ENCODE measurements at places on chromosomes 13 and 19.

DNA sequence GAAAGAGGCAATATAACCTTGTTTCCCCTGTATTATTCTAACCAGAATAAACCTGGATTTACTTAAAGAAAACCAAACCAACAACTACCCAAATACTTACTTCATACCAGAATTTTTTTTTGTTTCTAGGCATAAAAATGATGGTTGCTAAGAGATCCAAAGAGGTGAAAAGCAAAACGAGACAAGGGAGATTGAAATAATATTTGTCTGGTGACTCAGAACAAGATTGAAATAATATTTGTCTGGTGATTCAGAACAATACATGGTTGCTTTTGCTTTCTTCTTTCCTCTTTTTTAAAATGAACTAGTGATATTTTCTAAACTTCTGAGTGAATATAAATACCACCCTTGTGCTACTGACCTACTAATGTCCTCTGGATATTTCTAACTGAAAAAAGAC is 592.9 kb downstream of the KCTD12 start:
- no peak for DNase-seq

- no peak for DNase-seq
These were observed 5.5 kb downstream of the HRC start for GRCh38 chr19:49149652-49150105.

DNA sequence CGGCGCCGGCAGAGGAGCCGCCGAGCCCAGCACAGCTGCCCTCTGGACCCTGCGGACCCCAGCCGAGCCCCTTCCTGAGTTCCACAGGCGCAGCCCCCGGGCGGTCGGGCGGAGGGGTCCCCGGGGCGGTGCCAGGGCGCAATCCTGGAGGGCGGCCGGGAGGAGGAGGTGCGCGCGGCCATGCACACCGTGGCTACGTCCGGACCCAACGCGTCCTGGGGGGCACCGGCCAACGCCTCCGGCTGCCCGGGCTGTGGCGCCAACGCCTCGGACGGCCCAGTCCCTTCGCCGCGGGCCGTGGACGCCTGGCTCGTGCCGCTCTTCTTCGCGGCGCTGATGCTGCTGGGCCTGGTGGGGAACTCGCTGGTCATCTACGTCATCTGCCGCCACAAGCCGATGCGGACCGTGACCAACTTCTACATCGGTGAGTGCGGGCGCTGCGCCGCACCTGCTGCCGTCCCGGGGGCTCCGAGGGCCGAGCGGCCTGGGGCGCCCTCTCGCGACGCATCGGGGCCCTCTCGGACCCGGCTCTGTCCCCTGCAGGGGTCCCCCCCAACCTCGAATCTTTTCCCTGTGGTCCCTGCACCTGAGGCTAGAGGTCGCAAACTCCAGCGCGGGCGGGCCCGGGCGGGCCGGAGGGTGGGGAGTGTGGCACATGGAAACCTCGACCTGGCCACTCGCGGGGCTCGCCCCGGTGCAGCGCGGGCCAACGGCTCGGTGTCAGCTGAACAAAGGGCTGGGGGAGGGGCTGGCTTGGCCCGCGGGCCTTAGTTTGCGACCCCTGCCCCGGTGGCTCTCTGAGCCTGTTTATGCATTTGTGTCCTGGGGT is at the start of gene KISS1R:
Gene KISS1R (plus strand): TSS at position 11 of the 829 bp plus-strand sequence. CDS start 170 bp downstream, at position 181.
- DNase-seq, result peak; percentile 50

DNA sequence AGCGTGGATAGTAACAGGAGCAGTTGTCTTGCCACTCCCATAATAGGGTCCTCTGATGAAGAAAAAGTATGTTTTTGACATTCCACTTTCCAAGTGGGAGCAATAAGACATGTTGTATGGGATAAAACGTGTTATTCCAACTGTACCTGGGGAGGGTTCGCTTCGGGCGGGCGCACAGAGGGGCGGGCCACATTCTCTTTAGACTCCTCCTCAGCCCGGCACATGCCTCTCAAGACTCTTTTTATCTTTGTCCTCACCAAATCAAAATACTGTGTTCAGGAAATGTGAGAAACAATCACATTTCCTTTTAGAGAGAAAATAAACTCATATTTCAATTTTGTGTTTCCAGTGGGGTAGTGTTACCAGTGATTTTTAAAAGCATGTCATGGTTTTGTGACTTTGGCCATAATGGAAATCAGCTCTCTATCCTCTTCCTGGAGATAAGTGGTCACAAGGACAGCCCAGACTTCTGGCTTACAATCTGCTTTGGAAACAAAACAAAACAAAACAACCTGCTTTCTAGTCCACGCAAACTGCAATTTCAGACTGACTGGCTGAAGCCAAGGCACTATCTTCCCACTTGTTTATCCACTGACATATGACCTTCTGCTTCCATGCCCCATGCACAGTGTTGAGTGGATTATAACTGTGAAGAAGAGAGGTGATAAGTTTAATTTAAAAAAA is 276.1 kb downstream of the NALCN start:
- no peak for DNase-seq

GRCh38 chr19:28846094-28846812 is 366.7 kb downstream of the UQCRFS1 start:
- no peak for DNase-seq

- DNase-seq, result peak; percentile 77
These were observed 47.8 kb upstream of the C1QTNF9 start for GRCh38 chr13:24261566-24261965.

- no peak for DNase-seq
These were observed 861.9 kb downstream of the GPC5 start for GRCh38 chr13:92260363-92260762.

GRCh38 chr13:96743296-96744089 is 250.8 kb downstream of the OXGR1 start:
- DNase-seq, result no peak

DNA sequence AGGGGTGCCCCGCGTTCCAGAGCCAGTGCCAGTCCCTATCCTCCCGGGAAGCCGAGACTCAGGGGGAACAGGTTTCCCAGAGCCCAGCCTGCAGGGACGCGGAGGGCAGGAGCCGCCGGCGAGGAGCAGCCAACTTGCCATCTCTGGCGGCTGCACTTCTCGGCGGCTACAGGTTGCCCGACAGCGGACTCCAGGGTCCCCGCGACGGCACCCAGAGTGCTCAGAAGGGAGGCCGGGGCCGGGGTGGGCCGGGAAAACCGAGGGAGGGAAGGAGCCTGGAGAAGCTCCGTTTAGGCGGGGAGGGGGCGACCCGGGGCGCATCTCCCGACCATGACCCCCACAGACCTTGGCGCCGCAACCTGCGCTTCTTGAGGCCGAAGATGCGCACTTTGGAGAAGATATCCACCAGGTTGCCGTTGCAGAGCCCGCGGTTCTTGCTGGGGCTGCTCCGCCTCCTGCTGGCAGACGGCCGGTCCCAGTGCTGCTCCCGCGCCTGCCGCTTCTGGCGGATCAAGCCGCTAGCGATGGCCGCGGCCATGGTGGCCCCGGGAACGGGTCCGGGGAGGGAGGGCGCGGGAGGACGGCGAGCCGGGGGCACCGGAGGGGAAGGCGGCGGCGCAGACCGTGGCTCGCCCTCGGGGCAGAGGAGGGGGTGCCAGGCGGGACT is 463.8 kb downstream of the ITGBL1 start:
- no peak for DNase-seq

- no peak for DNase-seq
These were observed at the start of gene APC2 for GRCh38 chr19:1449467-1450442. Gene APC2, plus strand, starts transcription at chr19:1450121. Its CDS starts 2,881 bp downstream, at chr19:1453002.

DNA sequence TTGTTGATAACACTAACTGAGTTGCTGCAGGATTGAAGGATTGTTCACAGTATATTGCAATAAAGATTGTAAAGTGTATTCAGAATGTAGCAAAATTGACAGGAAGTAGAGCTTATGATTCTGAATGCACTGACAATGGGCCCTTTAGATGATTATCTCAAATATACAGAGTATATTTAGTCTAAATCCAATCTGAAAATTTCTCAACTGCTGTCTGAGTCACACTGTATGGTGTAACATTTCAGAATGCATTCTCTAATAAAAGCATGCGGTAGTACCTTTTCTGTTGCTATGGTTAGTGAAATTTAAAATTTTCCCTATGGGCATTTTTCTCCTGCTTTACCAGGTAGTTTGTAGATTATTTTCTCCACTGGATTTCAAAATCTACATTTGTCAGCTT is 365.2 kb downstream of the PCDH17 start:
- DNase-seq, result no peak

DNA sequence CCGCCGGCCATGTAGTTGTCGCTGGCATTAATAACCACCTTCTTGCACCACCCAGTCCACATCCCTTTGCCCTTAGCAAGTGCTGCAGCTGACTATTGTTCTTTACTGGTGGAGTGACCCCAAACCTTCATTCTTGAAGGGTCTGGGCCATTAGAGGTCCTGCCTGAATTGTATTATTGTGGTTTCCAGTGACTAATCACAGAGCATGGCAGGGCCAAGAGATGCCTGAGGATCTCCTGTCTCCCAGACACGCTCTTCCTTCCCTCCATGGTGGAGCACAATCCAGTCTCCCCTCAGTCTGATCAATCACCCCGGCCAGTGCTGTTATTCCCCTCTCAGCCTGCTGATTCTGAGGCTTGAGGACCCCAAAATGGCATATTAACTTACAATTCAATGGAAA is 39.0 kb downstream of the C1QTNF9 start:
- no peak for DNase-seq

DNA sequence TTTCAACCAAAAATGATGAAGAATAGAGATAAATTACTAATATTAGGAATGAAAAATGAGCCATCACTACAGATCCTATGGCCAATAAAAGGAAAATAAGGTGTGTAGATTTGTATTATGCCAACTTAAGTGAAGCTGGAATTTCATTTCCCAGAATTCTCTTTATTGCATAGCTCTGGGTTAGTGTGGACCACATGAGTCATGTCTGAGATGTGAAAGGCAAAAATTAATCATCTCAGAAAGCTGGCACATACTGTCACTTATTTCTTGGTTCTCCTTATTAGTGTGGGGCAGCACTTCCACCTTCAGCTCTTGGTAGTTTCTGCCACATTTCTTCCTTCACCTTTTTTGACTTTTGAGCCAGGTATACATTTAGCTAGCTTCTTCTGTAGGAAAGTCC is 82.6 kb downstream of the KATNAL1 start:
- no peak for DNase-seq

GRCh38 chr19:47794526-47794925 is 9.8 kb downstream of the TPRX1 start:
- DNase-seq, result no peak

DNA sequence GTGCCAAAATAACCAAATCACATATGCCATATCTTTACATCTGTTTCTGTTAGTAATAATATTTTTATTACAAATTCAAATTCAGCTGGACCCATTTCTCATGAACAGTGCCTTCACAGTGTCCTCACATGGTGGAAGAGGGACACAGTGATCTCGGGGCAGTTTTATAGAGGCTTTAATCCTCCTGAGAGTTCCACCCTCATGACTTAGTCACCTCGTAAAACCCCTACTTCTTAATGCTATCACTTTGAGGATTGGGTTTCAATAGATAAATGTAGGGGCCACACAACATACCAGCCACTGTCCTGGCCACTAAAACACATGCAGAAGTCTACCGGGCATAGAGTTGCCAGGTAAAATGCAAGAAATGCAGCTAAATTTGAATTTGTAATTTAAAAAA is 201.5 kb downstream of the MYO16 start:
- no peak for DNase-seq

GRCh38 chr19:12098040-12098439 is 33.5 kb downstream of the ZNF844 start:
- no peak for DNase-seq

DNA sequence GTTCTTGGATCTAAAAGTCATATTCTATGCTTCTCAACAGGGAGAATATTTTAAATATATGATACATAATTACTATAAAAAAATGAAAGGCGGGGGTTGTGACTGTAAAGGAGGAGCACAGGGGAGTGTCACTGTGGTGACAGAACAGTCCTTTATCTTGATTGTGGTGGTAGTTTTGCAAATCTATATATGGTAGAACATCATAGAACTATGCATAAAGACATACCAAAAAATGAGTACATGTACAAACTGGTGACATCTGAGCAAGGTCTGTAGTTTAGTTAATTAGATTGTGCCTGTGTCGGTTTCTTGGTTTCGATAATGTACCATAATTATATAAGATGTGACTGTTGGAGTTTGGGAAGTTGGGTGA is 38.7 kb upstream of the GARRE1 start:
- DNase-seq, result no peak

GRCh38 chr13:83515268-83516015 is 366.8 kb downstream of the SLITRK1 start:
- no peak for DNase-seq

DNA sequence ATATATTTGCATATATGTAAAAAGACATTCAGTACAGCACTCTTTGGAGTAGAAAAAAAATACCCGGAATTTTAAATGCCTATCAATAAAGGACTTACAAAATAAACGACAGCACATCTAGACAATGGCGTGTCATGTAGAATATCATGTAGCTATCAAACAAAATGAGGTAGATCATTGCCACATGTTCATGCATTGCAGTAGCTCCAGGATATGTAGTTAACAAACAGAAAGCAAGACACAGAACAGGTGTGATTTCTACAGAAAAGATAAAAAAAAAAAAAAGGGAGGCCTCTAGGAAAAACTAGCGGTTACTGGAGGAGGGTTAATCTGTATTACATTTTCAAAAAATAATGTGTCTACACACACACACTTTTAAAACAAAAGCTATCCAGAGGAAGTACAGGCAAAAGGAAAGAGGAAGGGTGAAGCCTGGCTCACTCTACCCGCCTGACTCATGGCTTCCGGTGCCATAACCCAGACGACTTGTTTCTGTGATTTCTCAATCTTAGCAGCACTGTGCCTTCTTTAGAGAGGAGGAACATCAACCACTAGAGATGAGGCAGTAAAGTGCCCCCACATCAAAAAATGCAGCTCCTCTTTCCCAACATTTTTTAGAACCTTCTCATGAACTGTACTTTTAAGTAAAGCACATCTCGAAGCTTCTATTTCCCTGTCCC is 6.9 kb downstream of the KCTD12 start:
- DNase-seq, result peak; percentile 48

DNA sequence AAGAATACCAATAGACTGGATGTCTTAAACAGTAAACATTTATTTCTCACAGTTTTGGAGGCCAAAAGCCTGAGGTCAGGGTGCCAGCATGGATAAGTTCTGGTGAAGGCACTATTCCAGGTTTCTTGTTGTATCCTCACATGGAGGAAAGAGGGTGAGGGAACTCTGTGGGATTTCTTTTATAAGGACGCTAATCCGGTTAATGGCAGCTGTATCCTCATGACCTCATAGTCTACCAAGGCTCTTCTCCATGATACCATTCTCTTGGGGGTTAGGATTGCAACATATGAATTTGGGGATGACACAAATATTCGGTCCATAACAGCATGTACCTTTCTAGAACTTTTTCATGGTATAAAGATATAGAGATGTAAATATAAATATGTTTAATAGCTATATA is 412.0 kb downstream of the LMO7 start:
- no peak for DNase-seq

GRCh38 chr13:44780591-44781280 is 204.6 kb upstream of the TSC22D1 start:
- no peak for DNase-seq

GRCh38 chr19:48254529-48254970 is 1.2 kb downstream of the CARD8 start:
- DNase-seq, result no peak

All from CD4-positive, alpha-beta memory T cell (primary cell).